ENCODE measurements at places on chromosomes 2 and 18.

- no peak for DNase-seq
Measured at GRCh38 chr2:127365211-127365643, 22.5 kb downstream of the MAP3K2 start.

- DNase-seq: no peak
Measured at GRCh38 chr18:22641958-22642357, 224.2 kb upstream of the CTAGE1 start.

DNA sequence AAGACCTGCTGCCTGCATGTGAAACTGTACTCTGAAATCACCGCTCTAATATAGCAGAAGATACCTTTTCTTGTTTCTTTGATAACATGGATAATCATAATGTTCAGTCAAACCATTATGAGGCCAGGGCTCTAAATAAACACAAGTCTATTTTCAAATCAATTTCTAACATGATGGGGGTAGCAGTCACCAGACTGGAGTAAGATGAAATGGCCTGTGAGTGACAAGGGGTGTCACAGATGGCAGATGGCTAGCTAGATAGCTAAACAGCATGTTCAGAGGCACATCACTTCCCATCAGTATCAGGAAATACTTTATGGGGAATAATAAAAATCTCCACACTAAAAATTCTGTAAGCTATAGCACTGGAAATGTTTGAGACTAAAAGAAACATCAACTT lies 14.0 kb downstream of the MBD2 start:
- DNase-seq: no peak

GRCh38 chr2:233691443-233692433 lies 952 bp upstream of the UGT1A6 start:
- no peak for DNase-seq

DNA sequence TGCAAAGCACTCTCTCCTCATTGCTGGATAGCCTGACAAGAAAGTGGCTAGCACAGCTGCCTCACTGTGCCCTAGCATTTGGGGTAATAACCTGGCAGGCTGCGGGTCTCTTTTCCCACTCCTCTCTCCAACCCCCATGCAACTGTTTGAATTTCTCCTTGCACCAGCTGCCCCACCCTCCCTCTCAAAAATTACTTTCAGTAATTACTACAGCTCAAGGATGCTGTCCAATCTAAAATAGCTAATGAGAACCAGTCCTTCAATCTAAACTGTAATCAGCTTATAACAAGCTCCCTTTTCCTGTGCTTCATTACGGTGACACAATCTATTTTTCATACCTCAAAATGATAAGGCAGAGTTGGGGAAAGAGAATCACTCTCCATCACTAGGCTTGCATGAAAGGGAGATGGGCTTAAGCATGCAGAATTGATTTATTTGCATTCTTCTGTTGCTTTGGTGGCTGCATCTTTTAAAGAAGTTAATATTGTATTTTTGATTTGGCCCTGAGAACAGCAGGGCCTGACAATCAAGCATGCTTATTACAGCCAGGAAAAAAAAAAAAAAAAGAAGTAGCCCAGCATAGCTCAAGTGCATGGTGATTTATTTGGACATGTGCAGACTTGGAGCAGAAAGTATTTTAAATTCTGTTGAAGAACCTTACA lies 881.8 kb downstream of the SLC4A3 start:
- no peak for DNase-seq

DNA sequence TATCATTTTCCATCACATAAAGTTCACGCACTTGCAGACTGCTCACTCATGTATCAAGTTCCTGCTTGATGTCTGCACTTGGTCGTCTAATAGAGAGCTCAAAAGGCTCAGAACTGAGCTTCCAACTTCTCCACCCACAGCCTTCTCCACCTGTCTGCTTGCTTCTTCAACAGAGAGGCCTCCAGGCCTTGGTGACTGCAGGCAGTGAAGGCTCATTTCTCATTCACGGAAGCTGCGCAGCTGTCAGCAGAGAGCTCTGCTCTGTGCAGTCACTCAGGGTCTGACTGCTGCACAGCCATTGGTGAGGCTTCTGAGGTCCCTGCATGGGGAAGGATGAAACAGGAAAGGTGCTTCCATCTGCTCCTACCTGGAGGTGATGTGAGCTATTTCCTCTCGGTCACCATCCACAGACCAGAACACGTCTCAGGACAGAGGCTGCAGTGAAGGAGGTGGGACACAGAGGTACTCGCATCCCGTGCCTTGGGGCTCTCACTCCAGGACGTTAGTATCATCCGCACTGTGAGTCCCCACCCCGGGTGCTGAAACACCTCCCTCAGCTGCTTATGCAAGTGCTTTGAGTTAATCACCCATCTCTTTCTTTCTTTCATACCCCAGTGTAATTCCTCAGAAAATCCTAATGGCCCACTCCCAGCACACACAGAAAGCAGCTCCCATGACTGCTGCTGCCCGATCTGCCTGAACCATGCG lies 126.2 kb downstream of the TMEM18 start:
- no peak for DNase-seq

- DNase-seq: no peak
Measured at GRCh38 chr2:120704696-120705095, 31.0 kb upstream of the GLI2 start.
